AG09309 (cell line): ENCODE measurements at places on chromosomes 16 and 17.

- no peak for DNase-seq
These were observed 1.3 kb downstream of the GSPT1 start for GRCh38 chr16:11914210-11915113.

DNA sequence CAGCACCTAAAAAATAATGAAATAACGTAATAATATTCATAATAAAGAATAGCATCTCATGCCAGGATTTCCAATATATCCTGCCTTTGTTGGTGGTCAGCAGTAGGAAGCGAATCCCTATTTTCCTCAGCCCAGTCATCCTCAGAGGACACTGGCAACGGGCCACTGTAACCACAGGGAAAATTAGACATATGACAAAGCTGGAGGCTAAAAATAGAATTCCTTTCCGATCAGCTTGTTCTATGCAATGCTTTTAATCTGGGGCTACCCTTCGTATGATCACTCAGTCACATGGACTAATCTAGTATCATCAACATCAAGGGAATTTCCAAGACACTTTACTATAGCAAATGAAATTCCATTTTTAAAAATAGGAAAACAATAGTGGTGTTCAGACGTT lies 246.9 kb upstream of the KCNJ16 start:
- no peak for DNase-seq

DNA sequence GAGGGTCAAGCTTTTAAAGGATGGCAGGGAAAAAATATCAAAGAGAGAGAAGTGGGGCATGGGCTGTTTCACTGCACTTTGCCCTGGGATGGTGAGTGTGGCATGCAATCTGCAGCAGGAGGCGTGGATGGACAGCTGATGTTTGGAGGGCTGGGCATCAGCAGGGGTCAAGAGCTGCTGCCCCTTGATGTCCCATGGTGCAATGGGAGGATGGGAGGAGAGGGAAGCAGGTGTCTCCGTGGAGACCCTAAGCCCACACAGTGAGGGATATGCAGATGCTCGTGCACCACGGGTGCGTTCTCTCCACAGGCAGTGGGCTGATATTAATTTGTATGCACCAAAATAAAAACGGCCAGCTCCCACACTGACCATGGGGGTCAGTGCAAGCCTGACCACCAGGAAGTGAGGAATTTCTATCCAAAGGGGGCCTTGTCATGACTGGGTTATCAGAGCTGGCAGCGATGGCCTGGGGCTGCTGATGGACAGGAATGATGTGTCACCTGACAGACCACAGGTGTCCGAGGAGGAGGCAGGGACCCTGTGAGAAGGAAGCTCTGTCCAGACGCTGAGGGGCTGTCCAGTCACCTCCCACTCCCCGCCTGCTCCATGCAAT lies 183.6 kb downstream of the IRF8 start:
- DNase-seq = no peak

- no peak for DNase-seq
These were observed 196.2 kb upstream of the NLRP1 start for GRCh38 chr17:5780476-5780875.

- DNase-seq = no peak
These were observed 21.2 kb downstream of the SPHK1 start for GRCh38 chr17:76405607-76405966.

- no peak for DNase-seq
These were observed 4.7 kb downstream of the KRT25 start for GRCh38 chr17:40750391-40750790.

DNA sequence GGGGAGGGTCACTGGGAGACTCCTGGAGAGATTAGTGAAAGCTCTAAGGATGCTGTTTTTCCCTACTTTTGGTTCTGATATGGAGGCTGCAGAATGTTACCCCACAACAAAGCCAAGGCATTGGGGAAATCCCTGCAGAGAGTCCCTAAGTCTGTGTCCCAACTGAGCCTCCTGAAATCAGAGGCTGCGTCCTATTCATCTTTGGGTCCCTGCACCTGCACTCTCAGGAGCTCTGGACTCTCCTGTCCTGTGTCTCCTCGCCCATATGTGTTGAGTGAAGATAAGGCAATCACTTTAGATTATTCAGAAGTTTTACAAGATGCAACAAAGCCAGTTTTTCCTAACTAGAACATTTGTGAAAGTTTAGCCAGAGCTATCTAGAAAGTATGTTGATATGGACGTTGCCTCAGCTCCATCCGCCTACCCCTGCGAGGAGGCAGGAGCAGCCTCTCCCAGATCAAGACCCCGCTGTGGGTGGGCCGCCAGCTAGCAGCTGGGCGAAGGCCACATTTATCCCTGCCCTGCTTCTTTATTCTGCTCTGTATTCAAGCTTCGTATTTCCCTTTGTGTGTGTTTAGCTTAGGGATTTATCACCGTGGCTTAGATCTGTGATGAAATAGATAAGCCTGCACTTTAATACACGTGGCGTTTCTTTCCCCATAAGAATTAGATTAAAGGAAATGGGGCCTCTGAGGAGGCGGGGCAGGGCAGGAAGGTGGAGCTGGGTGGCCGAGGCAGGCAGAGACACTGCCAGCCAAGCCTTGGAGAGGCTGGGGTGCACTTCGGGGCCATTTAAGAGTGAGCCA lies 37.4 kb downstream of the SHISA6 start:
- DNase-seq = no peak

- no peak for DNase-seq
These were observed 7.8 kb downstream of the MLYCD start for GRCh38 chr16:83906683-83907082.
